ENCODE measurements at places on chromosomes 7 and 10.

GRCh38 chr7:120941064-120941463 is 9.5 kb upstream of the ING3 start:
- no peak for DNase-seq

DNA sequence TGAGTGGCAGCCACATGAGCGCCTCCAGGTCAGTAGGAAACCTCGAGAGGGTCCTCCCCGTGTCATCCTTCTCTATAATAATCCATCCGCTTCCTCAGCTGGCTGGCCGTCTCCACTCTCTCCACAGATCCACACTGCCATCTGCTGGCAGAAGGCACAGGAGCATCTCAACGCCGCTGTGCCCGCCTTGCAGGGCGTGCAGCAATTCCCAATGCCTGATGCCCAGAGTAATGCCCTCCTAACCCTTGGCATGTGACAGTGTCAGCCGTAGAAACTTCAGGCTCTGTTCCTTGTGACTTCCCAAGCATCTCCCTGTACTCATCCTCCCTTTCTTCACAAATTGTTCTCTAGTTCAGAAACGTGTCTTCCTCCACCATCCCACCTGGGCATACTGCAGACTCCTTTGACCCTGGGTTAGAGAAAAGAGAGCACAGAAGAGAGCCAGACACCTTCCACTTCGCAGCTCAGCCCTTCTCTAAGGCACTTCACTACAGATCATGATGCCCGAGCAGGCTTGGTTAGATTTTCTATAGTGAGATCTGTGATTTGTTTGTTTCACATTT is 70.8 kb downstream of the XPNPEP1 start:
- DNase-seq, result peak; percentile 29

DNA sequence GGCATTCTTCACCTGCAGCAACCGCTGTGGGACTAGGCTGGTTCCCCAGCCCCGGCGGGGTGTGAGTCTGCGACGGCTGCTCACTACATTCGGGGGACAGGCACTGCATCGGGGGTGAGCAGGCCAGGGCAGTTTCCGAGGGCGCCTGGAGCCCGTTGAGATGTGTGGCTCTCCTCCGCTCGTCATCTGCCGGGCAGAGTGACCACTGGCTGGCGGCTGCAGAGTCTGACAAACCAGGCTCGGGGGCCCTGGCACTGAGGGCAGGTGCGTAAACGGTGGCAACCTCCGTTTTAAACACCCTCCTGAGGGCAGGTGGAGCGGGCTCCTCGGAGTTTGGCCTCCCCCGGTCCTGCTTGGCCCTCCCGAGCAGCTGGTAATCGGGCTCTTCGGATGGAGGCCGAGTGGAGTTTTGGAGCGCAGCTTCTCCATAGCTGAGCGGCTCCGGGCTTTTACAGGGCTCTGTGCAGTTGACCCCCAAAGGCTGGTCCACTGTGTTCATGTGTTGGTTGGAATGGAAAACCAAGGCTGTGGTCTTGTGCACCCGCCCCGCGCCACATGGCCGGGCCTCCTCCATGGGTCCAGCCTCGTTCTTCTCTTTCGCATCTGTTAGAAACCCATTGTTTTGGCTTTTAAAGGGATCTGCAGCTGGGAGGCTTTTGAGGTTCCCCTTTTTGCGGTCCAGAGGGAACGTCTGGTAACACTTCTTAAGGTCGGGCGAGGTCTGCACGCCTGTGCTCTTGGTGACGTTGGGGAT is 20.9 kb downstream of the INSYN2A start:
- DNase-seq, result no peak

DNA sequence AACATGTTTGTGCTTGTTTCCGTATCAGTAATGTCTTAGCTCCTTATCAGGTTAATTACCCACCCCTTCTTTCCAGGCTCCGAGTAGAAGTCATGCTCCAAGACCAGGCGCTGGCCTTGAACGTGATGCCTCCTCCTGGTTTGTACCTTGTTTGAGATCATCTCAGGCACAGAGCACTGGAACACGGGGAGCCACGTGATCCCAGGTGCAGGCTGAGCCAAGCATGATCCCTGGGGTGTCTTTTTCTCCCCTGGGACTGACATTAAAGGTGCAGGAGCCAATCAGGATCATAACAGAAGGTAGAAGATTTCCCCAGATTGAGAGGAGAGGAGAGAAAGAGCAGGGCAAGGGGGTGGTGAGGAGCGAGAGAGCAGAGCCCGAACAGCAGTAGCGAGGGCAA is 626.1 kb upstream of the GALNT17 start:
- no peak for DNase-seq

DNA sequence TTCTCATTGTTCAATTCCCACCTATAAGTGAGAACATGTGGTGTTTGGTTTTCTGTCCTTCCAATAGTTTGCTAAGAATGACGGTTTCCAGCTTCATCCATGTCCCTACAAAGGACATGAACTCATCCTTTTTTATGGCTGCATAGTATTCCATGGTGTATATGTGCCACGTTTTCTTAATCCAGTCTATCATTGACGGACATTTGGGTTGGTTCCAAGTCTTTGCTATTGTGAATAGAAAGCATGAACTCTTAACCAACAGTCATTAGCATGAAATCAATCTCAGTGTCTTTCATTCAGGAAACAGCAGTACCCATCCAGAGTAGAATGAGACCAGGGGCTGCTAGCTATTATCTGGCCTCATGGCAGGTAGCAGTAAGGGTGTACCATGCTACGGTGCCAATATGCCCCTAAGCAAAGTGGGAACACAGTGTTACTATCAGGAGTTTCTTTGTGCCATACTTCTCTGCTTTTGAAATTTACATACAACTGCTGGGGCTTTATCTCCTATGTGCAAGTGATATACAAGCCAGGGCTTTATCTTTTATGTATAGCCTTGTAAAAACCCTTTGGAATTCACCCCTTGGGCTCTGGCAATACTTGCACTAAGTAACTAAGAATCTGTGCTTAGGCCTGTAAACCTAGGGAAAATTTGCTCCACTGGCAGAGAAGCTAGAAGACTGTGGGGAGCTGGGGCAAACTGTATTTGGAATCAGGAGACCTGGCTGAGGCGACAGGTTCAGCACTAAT is 5.4 kb downstream of the PON2 start:
- DNase-seq, result no peak

GRCh38 chr7:151814400-151815009 is 62.4 kb downstream of the PRKAG2 start:
- no peak for DNase-seq

DNA sequence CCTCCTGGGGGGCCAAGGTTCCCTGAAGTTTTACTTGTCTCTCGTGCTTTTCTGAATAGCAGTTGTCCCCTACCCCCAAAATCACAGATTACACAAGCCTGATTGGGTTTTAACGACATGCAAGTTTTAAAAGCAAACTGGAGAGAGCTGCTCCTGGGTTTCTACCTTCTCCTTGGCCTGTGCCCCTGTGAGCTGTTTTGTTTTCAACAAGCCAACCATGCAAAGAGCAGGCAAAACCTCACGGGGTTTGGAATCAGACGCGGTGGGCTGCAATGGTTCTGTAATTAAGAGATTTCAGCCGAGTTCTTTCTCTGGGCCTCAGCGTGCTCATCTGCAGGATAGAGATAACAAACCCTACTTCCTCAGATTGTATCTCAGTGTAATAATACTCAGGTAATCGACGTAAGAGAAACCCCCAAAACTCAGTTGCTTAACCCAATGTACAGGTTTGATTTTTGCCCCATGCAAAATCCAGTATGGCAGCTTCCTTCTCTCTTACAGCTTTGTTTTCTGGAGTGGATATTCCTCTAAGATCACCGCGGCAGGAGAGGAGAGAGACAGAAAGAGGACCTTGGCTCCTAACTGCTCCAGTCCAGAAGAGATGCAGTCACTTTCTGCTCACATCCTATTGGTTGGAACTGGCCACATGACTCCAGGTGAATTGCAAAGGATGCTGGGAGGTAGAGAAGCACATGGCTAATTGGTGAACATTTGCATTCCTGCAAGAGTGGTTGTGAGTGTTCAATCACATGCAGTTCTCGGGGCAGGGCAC is 42.0 kb downstream of the MYL10 start:
- DNase-seq, result no peak

GRCh38 chr10:123552760-123553554 is 113.2 kb upstream of the GPR26 start:
- no peak for DNase-seq

- DNase-seq, result no peak
Observed at GRCh38 chr10:16886031-16886430, 68.8 kb upstream of the RSU1 start.

DNA sequence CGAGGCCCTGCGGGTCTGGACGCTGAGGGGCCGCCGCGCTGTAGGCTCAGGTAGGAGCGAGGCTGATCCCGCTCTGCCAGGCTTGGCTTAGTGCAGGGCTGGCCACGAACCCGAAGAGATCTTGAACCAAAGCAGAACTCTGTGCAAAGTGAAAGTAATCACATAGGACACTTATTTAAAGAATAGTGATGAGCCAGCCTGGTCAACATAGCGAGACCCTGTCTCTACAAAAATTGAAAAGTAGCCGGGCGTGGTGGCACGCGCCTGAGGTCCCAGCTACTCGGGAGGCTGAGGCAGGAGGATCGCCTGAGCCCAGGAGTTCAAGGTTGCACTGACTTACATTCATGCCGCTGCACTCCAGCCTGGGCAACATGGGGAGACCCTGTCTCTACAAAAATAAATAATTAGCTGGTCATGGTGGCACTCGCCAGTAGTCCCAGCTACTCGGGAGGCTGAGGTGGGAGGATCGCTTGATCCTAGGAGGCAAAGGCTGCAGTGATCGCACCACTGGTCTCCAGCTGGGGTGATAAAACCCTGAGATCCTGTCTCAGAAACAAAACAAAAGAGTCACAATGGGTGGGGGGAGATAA is 541 bp downstream of the ZSCAN25 start:
- DNase-seq, result no peak

- DNase-seq, result no peak
Observed at GRCh38 chr7:20508109-20508508, 107.4 kb upstream of the ABCB5 start.

- DNase-seq, result peak; percentile 26
Observed at GRCh38 chr10:3482200-3482993, 302.6 kb downstream of the KLF6 start.

- peak; percentile 34 for DNase-seq
Observed at GRCh38 chr7:80942261-80943041, 23.6 kb upstream of the SEMA3C start.

DNA sequence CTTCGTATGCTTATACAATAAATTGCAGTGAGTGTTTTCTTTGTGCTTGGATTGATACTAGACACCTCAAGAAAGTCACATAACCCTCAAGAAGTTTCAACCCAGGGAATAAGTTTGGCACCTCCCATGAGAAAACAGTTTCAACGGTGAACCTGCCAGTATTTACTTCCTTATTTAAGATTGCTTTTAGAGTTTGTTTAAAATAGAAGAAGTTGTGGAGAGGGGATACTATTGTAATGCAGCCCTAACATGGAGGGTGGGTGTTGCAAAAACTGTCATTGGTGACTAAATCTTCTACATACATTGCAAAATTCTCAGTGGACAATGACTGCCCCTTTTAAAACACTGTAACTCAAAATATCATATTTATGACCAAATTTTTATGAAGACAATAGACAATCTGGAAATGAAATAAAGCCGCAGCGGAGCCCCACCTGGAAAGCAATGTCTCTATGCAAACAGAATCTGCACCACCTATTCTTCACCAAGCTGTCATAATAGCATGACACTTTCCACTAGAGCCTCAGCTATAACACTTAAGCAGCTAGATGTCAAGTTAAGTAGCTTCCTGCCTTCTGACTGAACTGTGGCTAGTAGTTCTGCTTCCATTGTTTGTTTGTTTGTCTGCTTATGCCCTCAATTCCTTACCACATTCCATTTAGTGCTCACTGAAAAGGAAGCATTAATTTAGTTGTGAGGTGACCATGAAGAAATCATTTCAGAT is 98.2 kb downstream of the MDFIC start:
- no peak for DNase-seq

- no peak for DNase-seq
Observed at GRCh38 chr7:6432781-6433180, 15.0 kb downstream of the DAGLB start.

- no peak for DNase-seq
Observed at GRCh38 chr10:79431891-79432831, 13.3 kb downstream of the ZCCHC24 start.

DNA sequence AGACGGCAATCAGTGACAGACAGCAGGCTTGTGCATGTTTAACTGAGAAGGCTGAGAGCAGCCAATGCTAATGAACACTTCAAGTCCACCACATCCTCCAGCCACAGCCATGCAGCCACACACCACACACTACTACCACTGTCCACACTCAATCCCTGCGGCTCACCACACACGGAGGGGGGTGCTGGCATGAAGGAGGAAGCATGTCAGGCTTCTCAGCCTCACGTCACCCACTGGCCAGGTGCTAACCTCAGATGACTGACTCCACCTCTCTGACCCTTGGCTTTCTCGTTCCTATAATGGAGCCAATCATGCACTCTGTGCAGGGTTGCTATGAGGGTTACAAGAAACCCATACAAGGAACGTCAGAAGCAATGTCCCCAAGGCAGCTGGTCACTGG is 165.4 kb upstream of the RNF32 start:
- DNase-seq, result no peak

Data from thoracic aorta (tissue), 2 donors.